ENCODE measurements at places on chromosomes 3 and 15.

DNA sequence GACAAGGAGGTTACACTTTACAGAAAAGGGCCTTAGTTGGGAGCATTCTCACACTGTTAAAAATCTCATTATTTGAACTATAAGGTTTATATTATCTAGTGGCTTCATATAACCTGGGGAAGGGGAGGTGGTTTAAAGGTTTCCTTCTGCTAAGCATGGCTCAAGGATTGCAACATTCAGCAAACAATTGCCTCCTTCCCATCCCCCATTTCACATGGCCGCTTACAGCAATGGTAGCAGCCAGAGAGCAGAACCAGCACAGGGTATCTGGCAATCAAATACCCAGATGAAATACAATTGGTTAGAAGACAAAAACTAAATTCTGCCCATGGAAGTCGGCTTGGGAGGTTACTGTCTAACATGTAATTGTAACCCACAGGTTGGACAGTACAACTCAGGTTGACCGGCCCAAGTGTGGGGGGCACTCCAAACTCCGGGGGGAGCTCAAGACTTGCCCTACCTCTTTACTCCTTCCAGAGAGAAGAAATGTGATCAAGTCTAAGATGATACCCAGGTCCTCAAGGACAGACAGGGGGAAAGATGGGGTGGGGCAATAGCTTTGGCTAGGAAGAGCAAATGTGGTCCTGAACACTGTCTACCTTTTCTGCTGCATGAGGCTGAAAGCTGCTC is 15.5 kb downstream of the ETV5 start:
- no peak for DNase-seq

DNA sequence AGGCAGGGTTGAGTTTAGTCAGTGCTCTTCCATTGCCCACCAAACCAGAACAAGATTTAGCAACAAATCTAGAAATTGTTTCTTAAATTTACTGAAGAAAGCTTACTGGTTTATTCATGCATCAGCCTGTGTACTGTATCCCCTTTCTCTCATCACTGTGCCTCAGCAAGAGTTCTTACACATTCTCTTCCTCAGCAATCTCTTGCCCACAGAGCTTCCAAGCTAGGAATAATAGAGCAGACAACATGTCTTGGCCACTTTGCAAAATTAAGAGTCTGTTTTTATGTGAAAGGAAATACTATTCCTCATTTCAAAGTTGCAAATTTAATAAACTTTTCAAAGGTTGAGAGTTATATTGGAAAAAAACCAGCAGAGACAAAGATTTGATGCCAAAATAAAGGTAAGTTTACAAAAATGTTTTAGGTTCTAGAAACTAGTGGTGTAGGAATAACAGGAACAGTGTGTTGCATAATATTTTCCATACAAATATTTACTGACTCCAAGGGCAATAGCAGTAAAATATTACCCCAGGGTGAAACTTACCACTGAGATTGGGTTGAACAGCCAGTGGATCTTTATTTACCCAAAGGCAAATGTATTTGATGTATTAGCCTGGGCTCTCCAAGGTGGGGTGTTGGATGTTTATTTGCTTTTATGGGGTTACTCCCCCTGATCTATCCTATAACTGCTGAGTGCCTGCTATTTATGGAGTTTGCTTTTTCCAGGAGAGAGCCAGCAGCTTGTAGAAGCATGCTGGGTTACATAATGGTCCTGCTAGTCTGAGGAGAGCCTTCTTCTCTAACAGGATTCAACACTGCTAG is 276.7 kb downstream of the ADAMTSL3 start:
- DNase-seq, result no peak

- DNase-seq, result no peak
Measured at GRCh38 chr3:28856796-28857195, 424.1 kb upstream of the RBMS3 start.

DNA sequence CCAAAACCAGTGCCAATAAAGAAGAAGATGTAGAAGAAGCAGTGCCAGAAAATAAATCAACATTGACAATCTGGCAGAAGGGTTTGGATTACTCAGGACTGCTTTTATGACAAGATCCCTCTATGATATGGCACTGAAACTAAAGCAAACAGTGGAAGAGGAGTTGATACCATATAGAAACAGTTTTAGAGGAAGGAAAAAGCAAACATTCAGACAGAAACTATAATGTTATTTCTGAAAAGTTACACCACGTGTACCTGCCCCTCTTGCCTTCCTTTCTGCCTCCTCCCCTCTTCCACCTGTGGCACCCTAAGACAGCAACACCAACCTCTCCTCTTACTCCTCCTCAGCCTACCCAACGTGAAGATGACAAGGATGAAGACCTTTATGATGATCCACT is 63.0 kb downstream of the SFMBT1 start:
- no peak for DNase-seq

DNA sequence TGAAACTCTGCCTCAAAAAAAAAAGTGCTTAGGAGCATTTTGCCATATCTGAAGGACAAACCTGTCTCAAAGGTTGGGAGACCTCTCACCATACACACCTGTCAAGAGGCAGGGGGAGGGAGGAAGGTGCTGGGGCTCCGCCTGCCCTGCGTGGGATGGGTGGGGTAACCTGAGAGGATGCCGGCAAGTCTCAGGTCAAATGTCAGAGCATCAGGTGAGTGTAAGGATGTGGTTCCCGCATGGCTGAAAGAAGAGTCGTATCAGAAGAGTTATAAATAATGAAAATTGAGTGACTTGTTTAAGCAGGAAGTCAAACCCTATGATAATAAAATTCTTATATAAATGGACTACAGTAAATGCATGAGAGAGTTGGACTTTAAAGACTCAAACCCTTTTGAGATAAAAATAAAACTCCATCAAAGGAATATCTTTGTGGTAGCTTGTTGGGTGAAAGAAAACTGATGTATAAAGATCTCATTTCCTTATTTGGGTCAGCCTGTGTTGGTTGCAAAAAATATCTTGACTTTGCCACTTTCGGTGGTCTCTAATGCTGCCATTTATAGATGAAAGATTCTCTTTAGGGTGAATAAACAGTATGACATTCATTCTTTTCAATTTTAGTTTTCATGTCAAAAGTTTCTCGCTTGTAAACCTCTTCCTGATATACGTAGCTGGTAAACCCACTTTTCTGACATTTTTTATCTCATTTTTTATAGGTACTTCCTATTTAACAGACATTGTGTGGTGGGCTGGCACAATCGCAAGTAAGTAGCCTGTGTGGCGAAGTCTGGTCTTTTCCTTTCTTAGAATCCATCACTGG is 23.8 kb downstream of the NIPA1 start:
- peak; percentile 54 for DNase-seq

GRCh38 chr15:44286814-44287452 is 1.6 kb upstream of the GOLM2 start:
- no peak for DNase-seq

DNA sequence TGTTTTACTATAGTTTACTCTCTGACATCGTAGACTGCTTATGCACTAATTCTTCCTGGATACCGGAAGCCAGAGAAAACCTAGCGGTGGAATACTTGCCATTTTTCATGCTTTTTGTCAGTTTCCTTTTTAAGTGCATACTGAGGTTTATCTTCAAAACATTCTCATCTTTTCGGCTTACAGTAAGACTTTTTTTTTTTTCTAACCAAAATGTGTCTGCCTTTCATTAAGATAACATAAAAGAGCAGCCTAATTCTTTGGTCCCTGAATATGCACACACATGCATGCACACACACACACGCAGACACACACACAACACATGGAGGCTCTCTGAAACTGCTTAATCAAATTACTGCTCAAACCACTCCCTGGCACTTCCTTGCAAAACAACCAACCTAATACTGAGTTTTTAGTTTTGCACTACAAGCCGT is 1.3 kb downstream of the ZNF445 start:
- DNase-seq, result no peak

GRCh38 chr3:135897715-135898114 is 67.8 kb upstream of the PPP2R3A start:
- no peak for DNase-seq

GRCh38 chr15:86919581-86919980 is 839.9 kb downstream of the AGBL1 start:
- no peak for DNase-seq

GRCh38 chr15:66770518-66771350 is 68.7 kb downstream of the SMAD6 start:
- no peak for DNase-seq

DNA sequence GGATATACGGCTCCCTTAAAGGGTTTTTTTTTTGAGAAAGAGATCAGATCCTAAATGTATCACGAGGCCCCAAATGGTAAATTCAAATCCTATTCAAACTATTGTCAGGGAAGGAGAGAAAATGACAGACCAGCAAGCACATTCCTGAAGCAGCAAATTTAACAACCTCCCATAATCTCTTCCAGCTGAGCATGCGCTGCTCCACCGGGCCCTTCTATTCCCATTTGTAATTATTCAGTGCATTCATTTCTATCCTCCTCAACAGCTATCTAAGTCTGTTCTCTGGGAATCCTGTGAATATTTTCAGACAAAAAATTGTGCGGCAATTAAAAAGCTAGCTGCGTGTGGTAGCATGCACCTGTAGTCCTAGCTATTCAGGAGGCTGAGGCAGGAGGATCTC is 43.2 kb downstream of the MAGI1 start:
- DNase-seq, result no peak

DNA sequence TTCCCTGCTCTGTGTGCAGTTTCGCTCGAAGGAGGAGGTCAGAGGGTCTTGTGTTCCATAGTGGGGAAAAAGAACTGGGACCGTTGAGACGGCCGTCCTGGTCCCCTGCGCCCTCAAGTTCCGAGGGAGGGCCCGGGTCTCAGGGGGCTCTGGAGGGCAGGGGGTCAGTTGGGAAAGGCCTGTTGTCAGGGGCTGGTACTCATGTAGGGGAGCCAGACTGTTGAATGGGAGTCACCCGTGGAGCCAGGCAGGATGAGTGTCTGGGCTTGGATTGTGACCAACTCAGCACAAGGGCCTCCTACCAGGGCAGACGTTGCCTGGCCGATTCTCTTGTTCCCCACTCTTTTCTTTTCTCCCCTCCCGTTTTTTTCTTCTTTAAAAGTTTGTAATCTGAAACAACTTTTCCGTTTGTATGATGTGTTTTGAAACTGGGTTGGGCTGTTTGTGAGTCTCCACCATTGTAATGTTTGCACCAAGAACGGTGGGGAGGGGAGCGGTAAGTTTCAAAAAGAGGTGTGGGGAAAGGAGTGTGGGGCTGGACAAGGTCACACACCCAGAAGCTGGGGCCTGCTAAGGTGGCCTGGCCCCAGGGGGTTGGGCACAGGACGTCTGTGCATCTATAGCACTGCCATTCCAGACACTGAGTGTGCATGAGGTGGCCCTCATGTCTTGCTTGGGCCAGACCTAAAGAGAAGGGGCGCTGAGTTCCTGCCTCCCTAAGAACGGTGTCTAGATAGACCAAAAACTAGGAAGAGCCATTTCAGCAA is 1.1 kb downstream of the CMTM7 start:
- no peak for DNase-seq

DNA sequence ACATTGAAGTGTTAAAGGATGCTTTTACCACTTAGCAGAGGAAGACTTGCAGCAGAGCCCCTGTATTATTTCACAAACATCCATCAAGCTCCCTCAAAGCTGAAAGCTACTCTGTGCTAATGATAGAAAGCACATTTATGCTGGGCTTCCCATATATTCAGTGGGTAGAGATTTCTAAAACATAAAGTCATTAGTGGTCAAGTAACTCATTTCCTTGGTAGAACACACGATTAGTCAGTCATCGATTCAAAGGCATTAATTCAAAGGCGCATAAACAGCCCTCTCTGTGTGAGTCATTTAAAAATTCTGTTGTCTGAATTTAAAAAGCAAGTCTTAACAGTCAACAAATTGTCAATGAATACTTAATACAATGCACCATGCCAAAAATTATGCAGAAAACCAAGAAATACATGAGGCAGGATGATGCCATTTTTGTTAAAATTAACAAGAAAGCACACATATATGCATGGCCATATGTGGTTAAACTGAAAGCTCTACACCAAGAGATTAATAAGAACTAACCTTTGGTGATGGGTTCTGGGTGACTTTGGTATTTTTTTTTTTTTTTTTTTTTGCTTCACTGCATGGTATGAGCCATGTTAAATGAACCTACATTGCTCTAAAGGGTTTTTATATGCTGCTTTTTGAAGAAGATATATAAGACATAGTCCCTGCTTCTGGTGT is 61.7 kb downstream of the LDHAL6B start:
- DNase-seq, result no peak

GRCh38 chr3:71312461-71312860 is 271.1 kb downstream of the FOXP1 start:
- no peak for DNase-seq

- no peak for DNase-seq
Measured at GRCh38 chr3:172690936-172691335, 19.9 kb downstream of the NCEH1 start.

- DNase-seq, result peak; percentile 98
Measured at GRCh38 chr3:43769097-43769884, 78.6 kb downstream of the ABHD5 start.
